ENCODE measurements at places on chromosomes 7 and 10. TPM values are rescaled to one million over a fixed set of nuclear protein-coding genes. Genes with fewer than 3 reads are reported as not detected.

The TMEM209 gene
- total RNA-seq, result 11.1 TPM

The UPK3B gene
- 0.92 TPM for total RNA-seq

The DDC gene
- total RNA-seq, result 10.0 TPM

The OR6B1 gene
- not detected for total RNA-seq

The FRA10AC1 gene
- 6.8 TPM for total RNA-seq

The FAM241B gene
- total RNA-seq, result 3.6 TPM

The NUTM2D gene
- 2.5 TPM for total RNA-seq

The NPY4R2 gene
- total RNA-seq, result not detected

The KCNIP2 gene
- total RNA-seq, result 2.2 TPM

The IFIT5 gene
- 5.1 TPM for total RNA-seq

The SLC26A4 gene
- 0.15 TPM for total RNA-seq

The NPC1L1 gene
- 0.20 TPM for total RNA-seq

The DENND2A gene
- total RNA-seq, result 1.5 TPM
